ENCODE measurements at places on chromosomes 3 and 15. TPM values are rescaled to one million over a fixed set of nuclear protein-coding genes. Genes with fewer than 3 reads are reported as not detected.

The B3GNT5 gene
- 0.96 TPM for polyA plus RNA-seq

GRCh38 chr15:88918738-88919137 lies 5.6 kb upstream of the MFGE8 start:
- peak; percentile 99 for DNase-seq

DNA sequence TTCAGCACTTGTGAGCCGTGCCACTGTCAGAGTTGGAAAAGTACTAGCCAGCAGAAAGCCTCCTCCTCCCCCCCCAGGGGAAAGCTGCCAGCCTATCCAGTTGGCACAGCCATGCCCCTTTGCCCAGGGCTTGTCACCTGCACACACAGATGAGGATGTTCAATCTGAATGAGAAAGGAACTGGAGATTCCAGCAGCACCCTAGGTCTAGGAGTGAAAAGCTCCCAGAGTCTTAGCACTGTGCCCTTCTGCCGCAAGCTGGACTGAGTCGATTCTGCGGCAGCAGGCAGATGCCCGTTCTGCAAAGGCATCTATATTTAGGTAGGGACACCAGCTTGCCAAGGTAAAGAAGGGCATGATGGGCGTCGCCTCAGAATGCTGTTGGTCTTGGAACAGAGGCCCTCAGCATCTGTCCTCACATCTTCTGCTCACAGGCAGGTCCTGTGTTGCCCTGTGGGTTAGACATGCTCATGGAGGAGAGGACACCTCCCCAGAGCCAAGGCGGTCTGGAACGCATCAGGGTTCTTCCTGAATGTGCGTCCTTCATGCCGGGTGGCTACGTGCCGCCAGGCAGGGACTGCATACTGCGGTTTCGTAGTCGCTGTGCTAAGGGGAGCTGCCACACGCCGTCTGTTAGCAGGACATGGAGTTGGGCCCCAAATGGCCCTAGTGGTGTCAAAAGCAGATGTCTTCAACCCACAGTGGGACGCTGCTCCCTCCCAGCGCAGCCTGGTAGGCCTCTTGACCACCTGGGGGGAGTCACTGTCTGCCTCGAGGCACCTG lies 109.5 kb downstream of the VGLL4 start:
- DNase-seq, result no peak

The LTF gene
- polyA plus RNA-seq, result not detected

DNA sequence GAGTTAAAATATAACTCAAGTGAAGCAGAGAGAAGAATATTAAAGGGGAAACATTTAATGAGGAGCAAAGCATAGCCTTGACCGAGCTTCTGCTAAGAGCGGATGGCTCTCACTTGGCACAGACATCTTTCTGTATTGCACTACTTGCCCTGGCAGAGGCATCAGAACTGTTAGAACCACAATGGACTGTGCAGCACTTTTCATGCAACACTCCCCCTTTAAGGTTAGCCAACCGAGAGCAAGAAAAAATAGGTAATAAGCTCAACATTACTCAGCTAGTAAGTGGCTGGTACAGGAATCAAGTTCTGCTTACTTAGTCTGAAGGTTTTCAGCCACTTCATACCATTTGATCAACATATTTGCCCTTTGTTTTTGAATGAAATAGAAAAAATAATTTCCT lies 33.7 kb downstream of the CRTC3 start:
- no peak for DNase-seq

- DNase-seq, result no peak
These were observed 38.3 kb upstream of the TPM1 start for GRCh38 chr15:63004211-63004610.

DNA sequence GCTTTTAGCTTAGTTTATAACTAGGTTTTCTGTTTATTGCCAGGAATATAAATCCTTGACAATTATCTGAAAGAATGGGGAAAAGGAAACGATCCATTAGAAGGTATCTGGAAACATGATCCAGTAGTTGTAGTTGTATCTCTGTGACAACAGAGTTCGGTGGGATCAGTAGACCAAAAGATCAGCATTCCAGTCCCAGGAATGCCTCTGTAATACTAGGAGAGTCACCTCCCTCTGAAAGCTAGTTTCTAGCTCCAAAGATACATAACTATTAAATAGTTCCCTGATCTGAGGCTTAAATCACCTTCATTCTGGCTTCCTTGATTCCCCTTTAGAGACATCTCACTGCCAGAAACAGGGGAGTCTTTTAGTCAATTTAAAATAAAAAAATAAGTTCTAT lies 34.1 kb downstream of the MB21D2 start:
- no peak for DNase-seq

DNA sequence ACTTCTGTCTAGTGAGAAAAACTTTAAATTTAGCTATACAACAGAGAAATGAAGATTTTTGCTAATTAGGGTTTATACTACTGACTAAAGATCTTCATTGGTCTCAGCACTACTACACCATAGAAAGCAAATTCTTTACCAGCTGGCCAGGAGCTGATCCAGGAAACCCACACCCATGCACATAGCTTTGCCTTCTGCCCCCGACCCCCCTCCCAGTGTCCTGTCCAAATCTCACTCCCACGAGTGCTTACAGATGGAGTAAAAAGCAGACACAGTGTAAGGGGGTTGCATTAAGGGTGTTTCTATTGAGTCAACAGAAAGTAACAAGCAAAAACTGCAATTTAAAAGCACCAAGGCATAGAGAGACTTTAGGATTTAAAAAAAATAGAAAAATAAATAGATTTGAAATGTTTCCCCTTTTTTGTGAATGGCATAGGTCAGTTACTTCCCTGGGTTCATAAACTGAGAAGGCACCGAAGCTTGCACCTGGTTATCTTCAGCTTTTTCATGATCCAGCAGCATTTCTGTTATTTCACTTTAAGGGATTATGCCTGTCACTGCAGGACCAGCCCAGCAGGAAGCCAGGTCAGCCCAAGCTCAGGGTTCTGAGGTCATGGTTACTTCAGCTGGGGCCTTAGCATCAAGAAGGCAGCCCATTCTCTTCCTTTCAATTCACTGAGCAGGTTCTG lies 124.3 kb downstream of the CTNNB1 start:
- no peak for DNase-seq
